Memory B cell (primary cell): ENCODE measurements at places on chromosomes 5 and 9.

DNA sequence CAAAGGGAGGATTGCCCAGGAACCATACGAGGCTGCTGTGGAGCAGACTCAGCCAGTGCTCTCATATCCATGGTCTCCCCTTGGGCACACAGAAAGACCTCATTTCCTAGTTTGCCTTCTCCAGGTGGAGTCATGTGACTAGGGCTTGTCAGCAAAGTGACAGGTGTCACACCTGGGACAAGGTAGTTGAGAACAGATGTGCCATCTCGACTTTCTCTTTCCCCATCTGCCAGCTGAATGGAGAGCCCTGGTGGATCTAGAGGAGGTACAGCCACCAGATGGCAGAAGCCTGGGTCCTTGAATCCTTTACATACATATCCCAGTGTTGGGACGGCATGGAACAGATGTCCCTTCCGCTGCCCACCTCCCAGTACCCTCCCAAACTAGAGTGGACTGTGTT, 42.9 kb upstream of the ALDOB start:
- no peak for DNase-seq
- no peak overlapping the region for H3K4me3 ChIP-seq
- H3K36me3 ChIP-seq, result no peaks in the 10 kb centered on the region
- H3K4me1 ChIP-seq, result no peaks in the 10 kb centered on the region
- H3K27me3 ChIP-seq, result peaks cover 9% of the 10 kb centered on the region

DNA sequence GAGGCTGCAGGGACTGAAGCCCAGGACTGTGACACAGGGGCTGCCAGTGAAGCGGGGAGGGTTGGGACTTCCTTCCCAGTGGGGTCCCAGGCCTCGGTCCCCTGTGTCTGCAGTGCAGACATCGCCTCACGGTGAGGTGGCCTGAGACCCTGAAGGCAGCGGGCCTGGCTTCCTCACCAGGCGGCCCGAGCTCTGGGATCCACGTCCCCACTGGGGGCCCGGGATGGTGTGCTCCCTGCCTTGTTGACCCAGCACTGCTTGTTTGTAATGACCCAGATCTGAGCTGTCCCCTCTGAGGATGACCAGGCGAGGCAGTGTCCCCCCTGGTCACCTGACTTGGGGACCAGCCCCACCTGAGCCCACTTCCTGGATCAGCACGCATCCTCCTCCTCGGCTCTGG, 53.1 kb downstream of the COL5A1 start:
- no peak overlapping the region for H3K27ac ChIP-seq
- H3K4me3 ChIP-seq, result no peak overlapping the region
- H3K36me3 ChIP-seq, result no peaks in the 10 kb centered on the region
- DNase-seq, result no peak
- H3K27me3 ChIP-seq, result peaks cover 1% of the 10 kb centered on the region

GRCh38 chr5:128551476-128551875, 13.4 kb upstream of the FBN2 start:
- no peak overlapping the region for H3K27ac ChIP-seq
- no peaks in the 10 kb centered on the region for H3K27me3 ChIP-seq
- H3K36me3 ChIP-seq, result peaks cover 2% of the 10 kb centered on the region
- H3K4me1 ChIP-seq, result no peaks in the 10 kb centered on the region
- no peak for DNase-seq

DNA sequence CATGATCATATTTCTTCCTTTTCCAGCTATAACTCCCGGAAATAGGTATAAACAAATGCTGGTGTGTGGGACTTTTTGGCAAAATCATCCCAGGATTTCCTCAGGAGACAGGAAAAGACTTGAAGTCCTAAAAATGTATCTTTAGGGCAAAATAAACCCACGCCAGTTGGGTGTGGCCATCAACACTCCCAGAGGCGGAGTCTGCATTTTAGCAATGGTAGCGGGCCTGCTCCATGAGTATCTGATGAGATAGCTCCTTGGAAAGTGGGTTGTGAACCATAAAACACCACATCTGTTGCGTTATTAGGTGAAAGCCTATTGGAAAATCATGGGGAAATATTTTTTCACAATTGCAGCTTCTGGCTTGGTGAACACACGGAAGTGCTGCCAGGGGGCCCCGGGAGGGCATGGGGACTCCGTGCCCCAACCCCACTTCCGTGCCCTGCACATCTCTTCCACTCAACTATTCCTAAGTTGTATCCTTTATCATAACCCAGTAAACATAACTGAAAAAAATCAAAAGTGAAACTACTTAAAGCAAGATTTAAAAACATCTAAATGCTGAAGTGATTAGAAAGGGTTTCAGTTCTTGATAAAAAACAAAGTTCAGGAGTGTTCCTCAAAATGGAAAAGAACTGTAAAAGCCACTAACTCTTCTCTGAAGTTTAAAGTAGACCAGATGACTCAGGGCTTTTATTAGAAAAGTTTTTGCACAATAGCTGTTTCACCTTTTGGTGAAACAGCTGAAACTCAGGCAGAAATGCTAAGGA, 111.2 kb downstream of the LRRC70 start:
- H3K27ac ChIP-seq, result no peak overlapping the region
- H3K4me3 ChIP-seq, result peak overlapping the region; percentile 53
- H3K4me1 ChIP-seq, result no peaks in the 10 kb centered on the region
- DNase-seq, result no peak
- no peaks in the 10 kb centered on the region for H3K36me3 ChIP-seq

- no peak overlapping the region for H3K4me3 ChIP-seq
- no peaks in the 10 kb centered on the region for H3K36me3 ChIP-seq
- H3K4me1 ChIP-seq, result peaks cover 11% of the 10 kb centered on the region
- H3K27ac ChIP-seq, result no peak overlapping the region
Measured at GRCh38 chr9:36034234-36034633, 2.5 kb upstream of the RECK start.

DNA sequence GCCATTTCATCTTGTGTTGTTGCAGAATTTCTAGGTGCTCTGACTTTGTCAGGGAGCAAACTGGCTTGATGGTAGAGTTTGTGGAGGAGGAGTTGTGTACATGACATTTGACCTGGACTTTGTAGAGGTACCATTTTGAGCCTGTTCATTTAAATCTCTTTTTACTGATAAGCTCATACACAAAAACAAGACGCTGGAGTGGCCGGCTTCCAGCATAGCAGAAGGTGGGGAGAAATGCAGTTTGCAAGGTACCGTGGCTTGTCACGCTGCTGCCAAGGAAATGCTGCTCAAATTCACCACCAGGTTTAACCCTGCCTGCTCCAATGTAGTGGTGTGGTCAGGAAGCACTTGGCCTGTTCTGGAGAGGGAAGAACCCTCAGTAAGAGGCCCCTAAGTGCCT, 18.9 kb upstream of the IQGAP2 start:
- H3K4me1 ChIP-seq, result no peaks in the 10 kb centered on the region
- H3K27ac ChIP-seq, result no peak overlapping the region
- no peak overlapping the region for H3K4me3 ChIP-seq
- DNase-seq, result no peak

GRCh38 chr5:135223404-135223803, 175.6 kb downstream of the MACROH2A1 start:
- no peak overlapping the region for H3K4me3 ChIP-seq
- no peaks in the 10 kb centered on the region for H3K36me3 ChIP-seq
- no peaks in the 10 kb centered on the region for H3K4me1 ChIP-seq
- H3K27me3 ChIP-seq, result peaks cover 19% of the 10 kb centered on the region
- H3K27ac ChIP-seq, result no peak overlapping the region

GRCh38 chr5:151571270-151572173, 19.6 kb downstream of the FAT2 start:
- no peak overlapping the region for H3K4me3 ChIP-seq
- no peaks in the 10 kb centered on the region for H3K36me3 ChIP-seq
- H3K4me1 ChIP-seq, result peaks cover 20% of the 10 kb centered on the region

GRCh38 chr9:121206516-121207370, 5.1 kb upstream of the RAB14 start:
- H3K4me1 ChIP-seq, result peaks cover 22% of the 10 kb centered on the region
- no peak for DNase-seq
- H3K36me3 ChIP-seq, result peaks cover 9% of the 10 kb centered on the region
- H3K27ac ChIP-seq, result peak overlapping the region; percentile 84
- H3K27me3 ChIP-seq, result no peaks in the 10 kb centered on the region

- peaks cover 26% of the 10 kb centered on the region for H3K36me3 ChIP-seq
- no peak overlapping the region for H3K4me3 ChIP-seq
- H3K27me3 ChIP-seq, result no peaks in the 10 kb centered on the region
- no peak overlapping the region for H3K27ac ChIP-seq
- DNase-seq, result peak; percentile 40
Measured at GRCh38 chr9:100011062-100011681, 87.6 kb downstream of the ERP44 start.

GRCh38 chr9:71549023-71549422, 219.3 kb downstream of the CEMIP2 start:
- H3K4me1 ChIP-seq, result peaks cover 9% of the 10 kb centered on the region
- no peaks in the 10 kb centered on the region for H3K27me3 ChIP-seq
- H3K4me3 ChIP-seq, result no peak overlapping the region
- no peaks in the 10 kb centered on the region for H3K36me3 ChIP-seq
- DNase-seq, result no peak

GRCh38 chr5:54135042-54135441, 175.3 kb downstream of the ARL15 start:
- peaks cover 15% of the 10 kb centered on the region for H3K36me3 ChIP-seq
- no peaks in the 10 kb centered on the region for H3K27me3 ChIP-seq
- no peak overlapping the region for H3K4me3 ChIP-seq
- DNase-seq, result no peak
- no peak overlapping the region for H3K27ac ChIP-seq

GRCh38 chr9:137534256-137535119, 15.7 kb downstream of the PNPLA7 start:
- H3K27ac ChIP-seq, result peak overlapping the region; percentile 18
- no peaks in the 10 kb centered on the region for H3K36me3 ChIP-seq
- DNase-seq, result no peak
- H3K4me1 ChIP-seq, result peaks cover 11% of the 10 kb centered on the region

DNA sequence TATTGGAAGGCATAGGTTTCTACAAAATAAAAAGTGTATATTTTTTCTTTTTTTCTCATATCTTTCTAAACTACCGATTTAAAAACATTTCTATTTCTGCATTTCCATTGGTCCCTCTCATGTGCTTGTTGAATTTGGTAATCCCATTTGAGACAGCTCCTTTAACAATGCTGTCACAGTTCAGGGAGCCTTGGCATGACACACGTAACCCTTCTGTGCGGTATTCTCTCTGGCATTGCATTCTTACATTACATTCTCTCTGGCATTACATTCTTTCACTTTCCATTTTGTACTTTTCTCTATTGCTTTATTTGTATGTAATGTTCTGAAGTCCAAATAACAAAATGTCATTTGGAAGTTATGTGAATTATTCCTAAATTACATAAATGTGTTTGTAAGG, 150.7 kb upstream of the RASGRF2 start:
- no peak overlapping the region for H3K4me3 ChIP-seq
- no peak for DNase-seq
- H3K27me3 ChIP-seq, result no peaks in the 10 kb centered on the region
- peaks cover 20% of the 10 kb centered on the region for H3K36me3 ChIP-seq
- H3K27ac ChIP-seq, result no peak overlapping the region

GRCh38 chr9:706073-706472, 135.4 kb upstream of the DMRT1 start:
- no peak overlapping the region for H3K27ac ChIP-seq
- DNase-seq, result no peak
- H3K4me3 ChIP-seq, result peak overlapping the region; percentile 84
- H3K27me3 ChIP-seq, result peaks cover 14% of the 10 kb centered on the region

DNA sequence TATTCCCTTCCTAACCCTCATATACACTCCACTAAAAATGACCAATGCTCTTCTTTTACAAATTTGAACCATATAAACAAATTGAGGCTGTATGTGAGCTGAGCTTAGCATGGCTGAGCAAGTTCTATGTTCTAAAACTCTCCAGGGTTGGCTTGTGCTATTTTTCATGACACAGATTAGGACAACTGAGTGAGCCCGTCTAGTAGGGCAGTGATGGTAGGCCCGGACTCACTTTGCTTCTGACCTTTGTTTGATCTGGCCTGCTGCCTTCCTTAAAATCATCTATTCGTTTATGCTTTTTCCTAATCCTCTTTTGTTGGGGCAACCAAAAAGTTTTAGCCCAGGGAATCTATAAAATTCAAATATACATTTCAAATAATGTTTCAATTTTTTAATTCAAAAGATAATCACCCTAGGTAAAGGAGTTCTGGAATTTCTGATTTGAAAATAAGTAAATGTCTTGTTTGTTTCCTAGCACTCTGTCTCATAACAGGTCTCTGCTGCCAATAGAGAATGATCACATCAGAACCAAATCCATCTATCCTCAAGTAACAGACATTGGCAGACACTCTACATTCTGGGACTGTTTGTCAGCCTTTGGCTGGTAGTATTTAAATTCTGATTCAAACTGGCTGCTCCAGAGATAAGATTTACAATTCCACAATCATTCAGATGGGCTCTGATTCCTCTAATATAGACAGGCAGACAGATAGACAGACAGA, 217.0 kb upstream of the TARS1 start:
- no peak overlapping the region for H3K27ac ChIP-seq
- no peaks in the 10 kb centered on the region for H3K36me3 ChIP-seq
- no peak for DNase-seq
- no peaks in the 10 kb centered on the region for H3K27me3 ChIP-seq

DNA sequence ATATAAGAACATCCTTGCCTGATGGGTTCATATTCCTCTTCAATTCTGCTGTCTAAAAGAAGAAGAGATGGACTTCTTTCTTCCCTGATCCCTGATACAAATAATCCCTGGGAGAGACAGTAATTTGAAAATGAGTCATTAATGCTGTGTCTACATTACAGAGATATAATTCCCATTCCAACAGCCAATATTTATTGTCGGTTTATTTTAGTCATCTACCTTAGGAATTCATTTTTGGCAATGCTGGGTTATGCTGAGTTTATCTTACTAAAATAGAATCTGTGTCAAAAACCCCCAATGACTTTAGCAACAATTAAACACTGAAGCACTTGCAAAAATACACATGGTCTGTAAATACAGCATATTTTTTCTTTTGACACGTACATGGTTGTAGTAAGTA, 23.9 kb downstream of the ZNF474 start:
- H3K4me1 ChIP-seq, result no peaks in the 10 kb centered on the region
- H3K36me3 ChIP-seq, result no peaks in the 10 kb centered on the region
- DNase-seq, result no peak
- H3K4me3 ChIP-seq, result no peak overlapping the region
- no peaks in the 10 kb centered on the region for H3K27me3 ChIP-seq

DNA sequence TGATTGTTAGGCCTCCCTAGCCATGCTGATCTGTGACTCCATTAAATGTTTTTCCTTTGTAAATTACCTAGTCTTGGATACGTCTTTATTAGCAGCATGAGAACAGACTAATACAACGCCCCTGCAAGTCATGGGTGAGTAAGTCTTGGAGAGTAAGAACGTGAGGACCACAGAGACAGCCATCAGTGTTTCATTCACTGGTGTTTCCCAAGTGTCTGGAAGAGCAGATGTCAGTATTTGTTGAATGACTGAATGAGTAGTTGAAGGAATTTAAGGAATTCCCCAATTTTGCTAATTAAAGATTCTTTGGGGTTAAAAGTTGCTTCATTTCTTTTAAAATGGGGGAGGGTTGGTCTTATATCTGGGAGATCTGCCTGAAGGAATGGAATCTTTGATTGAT, 178.8 kb downstream of the TRIO start:
- no peak overlapping the region for H3K4me3 ChIP-seq
- peak overlapping the region; percentile 11 for H3K27ac ChIP-seq
- no peaks in the 10 kb centered on the region for H3K27me3 ChIP-seq

GRCh38 chr5:124206540-124206939, 539.9 kb downstream of the ZNF608 start:
- peaks cover 3% of the 10 kb centered on the region for H3K36me3 ChIP-seq
- DNase-seq, result no peak
- peaks cover 12% of the 10 kb centered on the region for H3K4me1 ChIP-seq
- H3K27ac ChIP-seq, result no peak overlapping the region

GRCh38 chr9:14271093-14271673, 42.8 kb downstream of the NFIB start:
- peaks cover 14% of the 10 kb centered on the region for H3K27me3 ChIP-seq
- no peak for DNase-seq
- H3K4me1 ChIP-seq, result no peaks in the 10 kb centered on the region
- H3K36me3 ChIP-seq, result no peaks in the 10 kb centered on the region
